Activated CD8-positive, alpha-beta T cell treated with anti-CD3 and anti-CD28 coated beads, Interleukin-2, amount 10 ng/mL, durations not matched to agents 7 days and 5 days (primary cell): ENCODE measurements at places on chromosomes 1 and 21. TPM values are rescaled to one million over a fixed set of nuclear protein-coding genes. Genes with fewer than 3 reads are reported as not detected.
A peak's percentile ranks its signal among the peaks of the same experiment; 100 is the strongest.

- H3K36me3 ChIP-seq, result peaks cover 7% of the 10 kb centered on the region
- peak overlapping the region; percentile 44 for H3K4me3 ChIP-seq
- peaks cover 13% of the 10 kb centered on the region for H3K27me3 ChIP-seq
- H3K27ac ChIP-seq, result peak overlapping the region; percentile 39
- peak; percentile 52 for DNase-seq
- H3K4me1 ChIP-seq, result peaks cover 52% of the 10 kb centered on the region
These were observed 179.1 kb downstream of the FASLG start for GRCh38 chr1:172837816-172838679.

DNA sequence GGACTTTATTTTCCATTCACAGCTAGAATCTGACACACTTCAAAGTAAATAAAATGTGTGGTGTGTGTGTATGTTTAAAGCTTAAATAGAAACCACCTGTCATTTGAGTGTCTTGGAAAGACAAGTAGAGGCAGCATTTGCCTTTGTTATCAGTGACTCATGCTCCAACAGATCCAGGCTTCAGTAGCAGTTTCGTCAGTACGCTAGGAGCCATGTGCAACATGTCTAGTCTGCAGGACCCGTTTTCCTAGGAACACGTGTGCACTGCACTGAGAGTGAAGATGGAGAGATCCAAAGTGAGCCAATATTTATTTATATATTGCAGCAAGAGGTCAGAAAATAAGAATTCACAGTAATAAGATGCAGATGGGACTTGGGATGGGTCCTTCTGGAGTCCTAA is 41.8 kb downstream of the SGIP1 start:
- H3K27ac ChIP-seq, result no peak overlapping the region
- no peaks in the 10 kb centered on the region for H3K36me3 ChIP-seq
- no peak for DNase-seq
- H3K4me3 ChIP-seq, result no peak overlapping the region
- H3K27me3 ChIP-seq, result peaks cover 3% of the 10 kb centered on the region
- no peaks in the 10 kb centered on the region for H3K4me1 ChIP-seq

DNA sequence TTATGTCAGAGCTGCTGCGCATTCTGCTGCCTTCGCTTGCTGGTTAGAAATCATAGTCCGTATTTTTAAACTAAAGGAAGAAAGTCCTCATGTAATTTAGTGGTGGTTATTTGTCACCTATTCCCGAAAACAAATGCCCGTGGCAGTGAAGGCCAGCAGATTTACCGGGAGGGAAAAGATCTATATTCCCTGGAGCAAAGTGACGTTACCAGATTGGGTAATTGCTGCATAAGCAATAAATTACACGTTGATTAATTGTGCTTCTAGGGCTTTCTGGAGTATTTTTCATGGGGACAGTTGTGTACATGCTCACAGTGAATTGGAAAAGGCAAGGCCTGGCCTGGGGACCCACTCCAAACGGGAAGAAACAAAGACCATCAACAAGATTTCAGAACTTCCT is 298.7 kb downstream of the NPHP4 start:
- no peaks in the 10 kb centered on the region for H3K36me3 ChIP-seq
- H3K4me1 ChIP-seq, result no peaks in the 10 kb centered on the region
- H3K4me3 ChIP-seq, result no peak overlapping the region
- H3K27ac ChIP-seq, result no peak overlapping the region

DNA sequence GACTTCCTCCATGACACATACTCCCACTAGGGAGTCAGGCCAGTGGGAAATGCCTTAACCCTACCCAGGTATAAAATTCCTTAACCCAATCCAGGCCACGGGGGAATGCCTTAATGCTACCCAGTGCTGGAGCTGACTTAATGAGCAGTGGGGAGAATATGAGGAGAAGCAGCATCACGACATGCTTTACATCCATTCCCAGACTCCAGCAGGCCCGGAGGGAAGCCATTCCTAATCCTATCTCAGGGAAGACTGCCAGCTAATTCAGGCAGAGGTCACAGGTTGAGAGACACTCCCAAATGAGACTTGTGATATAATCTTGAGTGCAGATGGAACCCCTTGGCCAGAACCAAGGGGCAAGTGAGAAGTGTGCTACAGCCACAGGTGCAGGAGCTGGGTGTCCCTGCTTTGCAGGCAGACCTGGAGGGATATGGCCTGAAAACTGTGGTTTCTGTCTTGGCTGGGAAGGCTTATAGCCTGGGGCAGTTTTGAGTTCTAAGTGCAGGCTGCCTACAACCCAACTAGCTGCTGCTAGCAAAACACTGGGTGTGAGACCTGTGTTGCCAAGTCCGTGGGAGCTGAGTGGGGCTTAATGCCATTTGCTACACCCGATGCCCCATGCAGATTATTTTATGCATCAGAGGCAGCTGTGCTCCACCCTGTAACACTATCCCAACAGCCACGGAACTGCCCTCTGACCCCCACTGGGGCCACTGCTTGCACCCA is 45.1 kb upstream of the GUCA2A start:
- H3K36me3 ChIP-seq, result peaks cover 74% of the 10 kb centered on the region
- peaks cover 7% of the 10 kb centered on the region for H3K4me1 ChIP-seq
- H3K27me3 ChIP-seq, result no peaks in the 10 kb centered on the region
- H3K4me3 ChIP-seq, result no peak overlapping the region
- no peak for DNase-seq

DNA sequence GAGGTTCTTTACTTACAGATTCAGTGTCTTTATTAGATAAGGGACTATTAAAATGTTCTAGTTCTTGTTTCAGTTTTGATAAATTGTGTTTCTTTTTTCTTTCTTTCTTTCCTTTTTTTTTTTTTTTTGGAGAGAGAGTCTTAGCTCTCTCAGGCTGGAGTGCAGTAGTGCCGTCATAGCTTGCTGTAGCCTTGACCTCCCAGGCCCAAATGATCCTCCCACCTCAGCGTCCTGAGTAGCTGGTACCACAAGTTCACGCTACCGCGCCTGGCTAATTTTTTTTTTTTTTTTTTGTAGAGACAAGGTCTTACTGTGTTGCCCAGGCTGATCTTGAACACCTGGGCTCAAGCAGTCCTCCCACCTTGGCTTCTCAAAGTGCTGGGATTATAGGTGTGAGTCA is 76.6 kb downstream of the TMEM200B start:
- no peak overlapping the region for H3K4me3 ChIP-seq
- no peak overlapping the region for H3K27ac ChIP-seq
- H3K36me3 ChIP-seq, result peaks cover 10% of the 10 kb centered on the region
- no peaks in the 10 kb centered on the region for H3K4me1 ChIP-seq

GRCh38 chr1:224168859-224169380 is 14.1 kb upstream of the DEGS1 start:
- peaks cover 5% of the 10 kb centered on the region for H3K27me3 ChIP-seq
- peak overlapping the region; percentile 74 for H3K27ac ChIP-seq
- peak; percentile 53 for DNase-seq
- peaks cover 11% of the 10 kb centered on the region for H3K36me3 ChIP-seq
- peak overlapping the region; percentile 40 for H3K4me3 ChIP-seq

GRCh38 chr1:225828706-225829345 is 18.9 kb downstream of the EPHX1 start:
- H3K27ac ChIP-seq, result no peak overlapping the region
- H3K4me3 ChIP-seq, result no peak overlapping the region
- H3K27me3 ChIP-seq, result no peaks in the 10 kb centered on the region
- H3K36me3 ChIP-seq, result no peaks in the 10 kb centered on the region

DNA sequence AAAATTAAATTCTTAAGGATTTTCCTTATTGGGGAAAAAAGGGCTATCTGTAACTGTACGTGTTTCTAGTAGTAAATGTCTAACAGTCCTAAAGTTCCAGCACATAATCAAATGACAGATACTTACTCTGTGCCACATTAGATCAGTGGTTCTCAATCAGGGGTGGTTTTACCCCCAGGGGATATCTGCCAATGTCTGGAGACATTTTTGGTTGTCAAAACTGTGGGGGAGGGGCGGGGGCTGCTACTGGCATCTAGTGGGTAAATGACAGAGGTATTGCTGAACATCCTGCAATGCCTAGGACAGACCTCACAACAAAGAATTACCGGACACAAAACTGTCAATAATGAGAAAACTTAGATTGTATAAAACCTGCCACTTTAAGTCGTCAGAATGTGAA is 33.4 kb upstream of the PTPRC start:
- peaks cover 28% of the 10 kb centered on the region for H3K36me3 ChIP-seq
- H3K4me1 ChIP-seq, result peaks cover 60% of the 10 kb centered on the region
- no peak overlapping the region for H3K27ac ChIP-seq
- DNase-seq, result no peak
- no peak overlapping the region for H3K4me3 ChIP-seq

- no peak overlapping the region for H3K27ac ChIP-seq
- no peaks in the 10 kb centered on the region for H3K27me3 ChIP-seq
- no peak overlapping the region for H3K4me3 ChIP-seq
- H3K36me3 ChIP-seq, result peaks cover 18% of the 10 kb centered on the region
- peak; percentile 37 for DNase-seq
- peaks cover 33% of the 10 kb centered on the region for H3K4me1 ChIP-seq
These were observed 27.6 kb downstream of the INPP5B start for GRCh38 chr1:37919277-37919676.

- H3K27ac ChIP-seq, result no peak overlapping the region
- H3K4me3 ChIP-seq, result no peak overlapping the region
- no peaks in the 10 kb centered on the region for H3K27me3 ChIP-seq
- peaks cover 23% of the 10 kb centered on the region for H3K4me1 ChIP-seq
- peaks cover 22% of the 10 kb centered on the region for H3K36me3 ChIP-seq
These were observed 107.7 kb downstream of the KIAA0319L start for GRCh38 chr1:35449334-35450008.

DNA sequence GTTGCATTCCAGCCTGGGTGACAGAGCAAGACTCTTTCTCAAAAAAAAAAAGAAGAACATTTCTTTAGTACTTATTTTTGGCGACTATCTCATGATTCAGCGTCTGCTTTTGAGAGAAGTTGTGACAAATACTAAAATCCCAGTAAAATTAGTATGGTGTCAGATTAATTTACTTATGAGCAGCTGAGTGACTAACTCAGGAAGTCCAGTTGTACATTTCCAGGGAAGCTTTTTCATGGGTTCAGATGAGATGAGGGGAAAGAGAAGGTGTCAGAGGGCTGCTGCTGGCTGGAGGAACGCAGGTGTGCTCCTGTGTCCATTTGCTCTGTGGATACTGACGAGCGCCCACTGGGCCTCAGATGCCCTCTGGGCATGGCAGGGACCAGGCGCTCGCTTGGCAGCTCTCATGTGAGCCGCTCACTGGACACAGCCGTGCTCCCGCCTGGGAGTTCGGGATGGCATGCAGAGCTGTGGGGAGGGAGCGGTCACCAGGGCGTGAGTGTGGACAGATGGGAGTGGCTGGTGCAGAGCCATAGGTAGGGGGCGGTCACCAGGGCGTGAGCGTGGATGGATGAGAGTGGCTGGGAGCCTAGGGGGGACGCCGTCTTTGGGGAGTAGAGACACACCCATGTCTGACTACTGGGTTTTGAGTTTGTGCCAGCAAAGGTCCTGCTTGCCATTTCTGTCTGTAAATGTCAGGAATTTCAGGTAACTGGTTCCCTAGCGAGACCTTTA is 55.0 kb downstream of the ADARB1 start:
- no peak overlapping the region for H3K4me3 ChIP-seq
- peaks cover 21% of the 10 kb centered on the region for H3K4me1 ChIP-seq
- no peaks in the 10 kb centered on the region for H3K27me3 ChIP-seq
- DNase-seq, result no peak
- H3K27ac ChIP-seq, result no peak overlapping the region
- H3K36me3 ChIP-seq, result peaks cover 9% of the 10 kb centered on the region

BROX gene
- 41.6 TPM for total RNA-seq

DCST1 gene
- not detected for total RNA-seq

DNASE2B gene
- not detected for total RNA-seq

KIAA1614 gene
- 0.21 TPM for total RNA-seq

CENPF gene
- total RNA-seq, result 176 TPM

RBP7 gene
- total RNA-seq, result not detected

DNM3 gene
- total RNA-seq, result 1.6 TPM

GJA9 gene
- not detected for total RNA-seq

KCNJ9 gene
- not detected for total RNA-seq
